Activated T-cell treated with anti-CD3 and anti-CD28 coated beads, Interleukin-2, amount 50 U/mL, for 4 hours (primary cell): ENCODE measurements at places on chromosomes 11 and 22. TPM values are rescaled to one million over a fixed set of nuclear protein-coding genes. Genes with fewer than 3 reads are reported as not detected.

DNA sequence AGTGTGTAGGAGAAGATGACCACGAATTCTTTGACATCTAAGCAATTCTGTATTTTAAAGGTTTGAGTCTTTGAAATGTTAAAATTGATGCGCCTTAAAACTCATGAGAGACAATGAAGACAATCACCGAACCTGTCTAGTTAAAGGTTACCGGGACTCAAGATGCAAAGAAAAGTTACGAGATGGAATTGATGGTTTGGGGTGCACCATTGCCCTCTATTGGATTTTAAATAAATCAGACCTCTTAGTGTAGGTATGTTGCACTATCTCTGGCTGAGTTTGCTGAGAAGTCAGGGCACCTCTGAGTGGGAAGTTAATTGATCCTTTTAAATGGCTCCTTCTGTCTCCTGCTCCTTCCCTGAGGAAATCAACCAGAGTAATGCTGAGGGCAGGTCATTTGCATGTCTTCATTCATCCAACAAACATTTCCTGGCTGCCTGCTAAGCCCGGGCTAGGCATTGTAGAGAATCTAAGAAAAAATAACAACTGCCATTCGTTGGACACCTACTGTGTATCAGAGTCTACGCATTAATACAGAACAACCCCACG is 19.4 kb upstream of the TMA7B start:
- DNase-seq, result no peak

ISX gene
- total RNA-seq, result not detected

VPREB3 gene
- total RNA-seq, result not detected

GRCh38 chr11:64456509-64457320 is 97.8 kb downstream of the RPS6KA4 start:
- DNase-seq, result no peak

ALDH3B1 gene
- 0.08 TPM for total RNA-seq

GRCh38 chr11:1516273-1517067 is 29.9 kb upstream of the MOB2 start:
- no peak for DNase-seq

CXCR5 gene
- 17.6 TPM for total RNA-seq

GRCh38 chr22:30044881-30045493 is 35.3 kb upstream of the HORMAD2 start:
- DNase-seq, result no peak

DNA sequence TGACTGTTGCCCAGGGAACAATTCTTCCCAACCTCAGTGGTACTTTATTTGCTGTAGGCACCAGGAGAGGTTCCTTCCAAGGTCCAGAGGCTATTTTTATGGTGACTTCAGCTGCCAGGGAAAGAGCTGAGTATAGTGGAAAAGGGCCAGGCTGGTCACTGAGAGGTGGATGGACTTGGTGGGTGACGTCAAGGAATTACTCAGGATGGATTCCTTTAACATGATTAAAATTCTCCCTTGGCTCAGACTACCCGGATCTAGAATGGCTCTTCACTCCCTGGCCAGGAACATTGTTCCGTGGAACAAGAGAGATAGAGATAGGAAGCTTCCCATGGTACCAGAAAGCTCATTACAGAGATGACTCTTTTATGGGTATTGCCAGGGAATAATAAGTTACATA is 8.7 kb upstream of the CALCA start:
- DNase-seq, result no peak

- peak; percentile 29 for DNase-seq
These were observed 108.2 kb upstream of the CD44 start for GRCh38 chr11:35030716-35031213.

- no peak for DNase-seq
These were observed 80.0 kb downstream of the CD44 start for GRCh38 chr11:35218956-35219355.

DNA sequence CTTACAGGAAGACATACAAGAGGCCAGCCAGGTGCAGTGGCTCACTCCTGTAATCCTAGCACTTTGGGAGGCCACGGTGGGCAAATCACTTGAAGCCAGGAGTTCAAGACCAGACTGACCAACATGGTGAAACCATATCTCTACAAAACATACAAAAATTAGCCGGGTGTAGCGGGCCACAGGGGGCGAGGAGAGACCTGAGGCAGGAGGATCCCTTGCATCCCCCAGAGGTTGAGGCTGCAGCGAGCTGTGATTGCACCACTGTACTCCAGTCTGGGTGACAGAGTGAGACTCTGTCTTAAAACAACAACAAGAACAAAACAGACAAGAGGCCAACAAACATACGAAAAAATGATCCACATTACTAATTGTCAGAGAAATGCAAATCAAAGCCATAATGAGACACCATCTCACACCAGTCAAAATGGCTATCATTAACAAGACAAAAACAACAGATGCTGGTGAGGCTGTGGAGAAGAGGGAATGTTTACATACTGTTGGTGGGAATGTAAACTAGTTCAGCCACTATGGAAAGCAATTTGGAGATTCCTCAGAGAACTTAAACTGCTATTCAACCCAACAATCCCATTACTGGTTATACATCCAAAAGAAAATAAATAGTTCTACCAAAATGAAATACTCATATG is 498.8 kb upstream of the ARHGAP42 start:
- no peak for DNase-seq

GRCh38 chr22:26740253-26740652 is 82.9 kb downstream of the MIAT start:
- DNase-seq, result no peak

IFITM10 gene
- total RNA-seq, result 0.53 TPM

TRPM5 gene
- not detected for total RNA-seq

GRCh38 chr22:49725516-49725915 is 102.2 kb downstream of the BRD1 start:
- no peak for DNase-seq

GRCh38 chr11:14904745-14905103 is 12.7 kb upstream of the CYP2R1 start:
- peak; percentile 85 for DNase-seq

GRCh38 chr22:40175611-40176244 is 2.0 kb upstream of the TNRC6B start:
- no peak for DNase-seq

GGTLC3 gene
- total RNA-seq, result not detected

DNA sequence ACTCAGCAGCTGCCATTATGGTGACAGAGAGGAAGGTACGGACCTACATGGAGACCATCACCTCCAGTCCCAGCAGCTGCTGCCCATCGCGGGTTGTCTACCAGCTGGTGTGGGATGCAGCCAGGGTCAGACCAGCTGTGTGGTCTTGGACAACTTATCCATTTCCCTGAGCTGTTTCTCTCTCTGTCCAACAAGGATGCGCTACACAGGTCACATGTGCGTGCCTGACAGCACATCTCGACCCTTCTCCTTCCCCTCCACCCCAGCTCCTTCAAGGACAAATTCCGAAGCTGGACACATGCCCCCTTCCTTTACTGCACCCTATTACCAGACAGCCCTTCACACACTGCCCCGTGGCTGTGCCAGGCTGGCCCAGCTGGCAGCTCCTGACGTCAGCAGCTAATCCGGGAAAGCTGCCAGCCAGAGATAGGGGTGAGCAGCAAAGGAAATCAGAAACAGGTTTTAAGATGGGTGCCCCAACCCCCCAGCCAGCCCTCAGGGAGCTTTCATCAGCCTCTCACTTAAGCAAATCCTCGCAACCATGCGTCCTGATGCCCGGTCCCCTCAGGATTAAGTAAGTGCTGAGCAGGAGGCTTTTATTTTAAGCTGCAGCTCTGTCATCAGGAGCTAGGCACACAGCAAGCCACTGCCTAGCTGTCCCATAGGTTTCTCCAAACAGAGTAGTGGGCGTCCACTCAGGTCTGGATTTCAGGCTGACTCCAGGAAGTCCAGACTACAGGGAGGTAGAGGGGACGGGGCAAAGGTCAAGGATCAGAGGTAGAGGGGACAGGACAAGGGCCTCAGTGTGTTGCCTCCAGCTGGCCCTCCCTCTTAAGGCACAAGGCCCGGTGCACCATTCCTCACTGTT is 20.3 kb downstream of the TEF start:
- no peak for DNase-seq

PHLDB1 gene
- total RNA-seq, result 1.3 TPM

DNA sequence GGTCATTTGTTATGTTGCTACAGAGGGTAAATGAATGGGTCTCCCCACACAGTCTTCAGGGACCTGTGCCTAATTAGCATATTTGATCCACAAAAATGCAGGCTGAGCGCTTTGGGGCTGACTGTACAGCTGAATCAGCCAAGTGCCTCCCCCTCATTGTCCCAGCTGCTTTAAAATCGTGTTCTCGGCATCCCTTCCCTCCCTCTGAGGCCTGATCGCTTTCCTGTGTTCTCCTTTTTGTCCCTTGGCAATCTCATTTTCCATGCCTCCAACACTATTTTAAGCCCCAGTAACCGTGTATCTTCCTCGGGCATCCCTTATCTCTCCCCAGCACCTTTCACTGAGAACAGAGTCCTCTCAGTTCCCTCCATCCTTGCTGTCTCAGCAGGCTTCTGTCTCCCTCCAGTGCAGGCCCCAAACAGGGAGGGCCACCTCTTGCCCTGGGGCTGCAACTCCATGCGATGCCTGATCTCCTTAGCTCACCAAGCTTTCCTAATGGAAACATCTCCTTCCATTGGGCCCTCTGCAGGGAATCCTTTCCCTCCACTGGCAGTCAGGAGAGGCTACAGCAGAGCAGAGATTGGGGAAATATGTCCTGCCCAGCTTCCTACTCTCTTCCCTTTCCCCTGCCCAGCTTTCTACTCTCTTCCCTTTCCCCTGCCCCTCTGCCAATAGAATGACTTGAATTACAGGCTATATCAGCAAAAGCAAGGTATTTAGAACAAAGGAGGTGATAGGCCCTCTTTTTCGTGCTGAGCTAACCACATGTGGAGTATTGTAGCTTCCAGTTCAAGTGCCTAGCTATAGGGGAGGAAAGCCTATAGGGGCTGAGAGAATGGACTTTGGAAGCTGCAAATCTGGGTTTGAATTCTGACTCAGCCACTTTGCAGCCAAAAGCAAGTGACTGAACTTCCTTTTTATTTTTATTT is 13.8 kb downstream of the UQCR10 start:
- DNase-seq, result no peak

SEPTIN3 gene
- 1.3 TPM for total RNA-seq

APOL4 gene
- total RNA-seq, result 0.27 TPM

MPPED2 gene
- total RNA-seq, result 0.38 TPM

DNA sequence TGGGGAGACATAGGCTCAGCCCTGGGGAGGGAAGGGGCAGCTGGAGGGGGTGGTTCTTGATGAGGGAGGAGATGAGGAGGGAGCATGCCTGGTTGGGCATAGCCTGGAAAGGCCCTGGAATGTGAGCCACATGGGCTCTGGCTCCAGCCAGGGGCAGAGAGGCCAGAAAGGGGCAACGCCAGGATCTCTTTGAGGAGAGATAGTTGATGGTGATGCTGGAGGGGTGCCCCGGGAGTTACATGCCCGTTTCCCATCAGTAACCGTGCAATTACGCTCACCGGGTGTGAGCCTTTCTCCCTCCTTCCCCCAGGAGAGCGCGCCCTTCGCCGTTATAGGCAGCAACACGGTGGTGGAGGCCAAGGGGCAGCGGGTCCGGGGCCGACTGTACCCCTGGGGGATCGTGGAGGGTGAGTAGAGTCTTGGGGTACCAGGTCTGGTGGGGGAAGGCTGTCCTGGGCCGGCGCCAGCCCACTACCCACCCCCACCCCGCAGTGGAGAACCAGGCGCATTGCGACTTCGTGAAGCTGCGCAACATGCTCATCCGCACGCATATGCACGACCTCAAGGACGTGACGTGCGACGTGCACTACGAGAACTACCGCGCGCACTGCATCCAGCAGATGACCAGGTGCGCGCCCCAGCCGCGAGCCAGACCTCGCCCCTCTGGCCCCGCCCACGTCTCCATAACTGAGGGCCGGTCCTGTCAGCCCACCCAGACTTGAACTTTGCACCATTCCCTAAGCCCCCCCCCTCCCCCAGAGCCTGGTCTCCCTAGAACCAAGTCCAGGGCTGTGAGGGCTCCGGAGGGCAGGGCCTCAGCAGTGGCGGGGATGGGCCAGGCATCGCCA is 1.8 kb upstream of the GP1BB start:
- no peak for DNase-seq

DNA sequence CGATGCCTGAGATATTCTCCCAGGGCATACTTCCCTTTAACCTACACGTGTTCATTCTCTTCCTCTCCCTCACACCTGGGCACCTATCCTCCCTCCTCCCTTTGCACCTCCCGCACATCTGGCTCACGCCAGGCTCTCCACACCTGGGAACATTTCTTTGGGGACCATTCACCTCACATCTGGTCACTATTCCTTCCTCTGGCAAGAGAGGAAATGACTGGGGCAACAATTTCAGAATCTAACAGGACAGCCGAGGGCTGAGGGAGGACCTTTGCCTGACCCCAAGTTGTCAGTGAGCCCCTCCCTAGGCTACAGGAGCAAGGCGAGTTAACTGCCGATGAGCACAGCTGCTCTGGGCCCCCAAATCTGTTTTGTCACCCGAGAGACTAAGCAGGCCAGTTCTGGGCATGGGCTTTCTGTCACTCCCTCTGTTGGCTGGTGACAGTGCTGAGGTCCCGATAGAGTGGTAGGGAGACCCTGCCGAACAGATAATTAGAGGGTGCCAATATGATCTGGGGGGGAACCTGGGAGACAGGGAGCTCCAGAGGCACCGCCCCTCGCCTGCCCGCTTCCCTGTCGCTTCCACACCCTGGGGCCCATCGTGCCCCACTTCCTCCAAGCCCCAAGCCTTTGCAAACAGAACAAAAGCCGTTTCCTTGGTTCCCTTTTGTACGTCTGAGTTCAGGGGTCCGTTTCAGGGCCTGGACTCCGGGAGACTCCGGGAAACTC is 45.6 kb downstream of the EIF3F start:
- no peak for DNase-seq

PGA5 gene
- not detected for total RNA-seq

DNA sequence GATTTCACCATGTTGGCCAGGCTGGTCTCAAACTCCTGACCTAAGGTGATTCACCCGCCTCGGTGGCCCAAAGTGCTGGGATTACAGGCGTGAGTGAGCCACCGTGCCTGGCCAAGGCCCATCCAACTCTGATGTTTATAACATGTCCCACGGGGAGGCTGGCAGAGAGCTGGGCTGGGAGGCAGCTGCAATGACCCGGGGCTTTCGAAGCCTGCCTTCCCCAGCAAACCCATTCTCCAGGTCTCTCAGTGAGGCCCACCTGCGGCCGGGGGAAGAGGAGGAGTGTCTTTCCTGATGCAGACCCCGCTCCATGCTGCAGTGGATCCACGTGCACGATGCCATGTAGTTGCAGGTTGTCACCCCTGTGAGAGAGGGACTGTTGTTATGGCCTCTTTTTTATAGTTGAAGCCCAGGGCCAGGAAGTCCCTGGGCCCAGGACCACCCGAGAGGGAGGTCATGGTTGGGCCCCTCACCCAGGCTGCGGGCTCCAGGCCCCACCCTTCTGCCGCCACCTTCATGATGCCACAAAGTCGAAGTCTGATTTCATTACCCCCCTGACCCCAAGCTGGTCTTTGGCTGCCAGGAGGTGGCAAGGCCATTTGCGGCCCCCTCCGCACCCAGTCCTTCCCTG is 38.3 kb downstream of the KCNJ4 start:
- DNase-seq, result no peak

GRCh38 chr11:74720596-74721478 is 10.4 kb downstream of the CHRDL2 start:
- DNase-seq, result no peak

DNA sequence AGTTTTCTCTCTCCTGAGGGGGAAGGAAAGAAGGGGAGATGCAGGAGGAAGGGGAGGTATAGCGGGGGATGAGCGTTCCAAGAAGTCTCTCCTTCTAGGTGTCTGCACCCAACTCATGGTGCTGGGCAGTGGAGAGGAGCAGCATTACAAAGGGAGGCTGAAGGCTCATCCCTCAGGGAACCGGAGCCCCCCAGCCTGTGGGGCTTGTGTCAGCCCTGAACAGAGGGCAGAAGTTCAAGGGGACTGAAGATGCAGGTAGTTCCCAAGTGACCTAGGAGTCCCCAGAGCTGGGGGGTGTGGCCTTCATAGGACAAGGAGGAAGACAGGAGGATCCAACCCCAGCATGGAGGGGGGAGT is 1.8 kb downstream of the C11orf68 start:
- DNase-seq, result no peak

ZBTB3 gene
- total RNA-seq, result 5.7 TPM
